ENCODE measurements at places on chromosomes 2 and 18.

GRCh38 chr2:173238831-173239230 is 115.8 kb upstream of the CDCA7 start:
- no peak for DNase-seq
- H3K4me3 ChIP-seq, result no peak overlapping the region
- H3K27ac ChIP-seq, result no peak overlapping the region
- peaks cover 3% of the 10 kb centered on the region for H3K4me1 ChIP-seq
- no peaks in the 10 kb centered on the region for H3K27me3 ChIP-seq
- H3K36me3 ChIP-seq, result 0 out of 2 replicates have a peak, but pooled peaks cover 6% of the 10 kb centered on the region

DNA sequence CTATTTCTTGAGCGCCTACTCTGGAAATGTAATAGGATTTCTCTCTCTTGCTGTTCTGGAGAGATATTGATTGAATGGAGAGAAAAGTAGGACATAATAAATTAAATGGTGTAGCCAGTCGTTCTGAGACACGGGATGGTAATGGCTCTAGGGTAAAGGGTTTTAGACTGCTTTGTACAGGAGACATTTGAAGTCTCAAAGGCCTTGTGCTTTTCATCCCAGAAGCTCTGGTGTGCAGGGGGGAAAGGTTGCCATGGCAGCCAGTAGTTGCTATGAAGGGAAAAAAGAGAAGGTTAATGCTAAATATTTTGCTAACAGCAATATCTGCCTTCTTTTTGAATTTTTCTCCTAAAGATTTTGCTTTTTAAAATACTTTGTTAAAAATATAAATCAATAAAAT is 359.3 kb downstream of the RIT2 start:
- no peaks in the 10 kb centered on the region for H3K4me1 ChIP-seq
- H3K27ac ChIP-seq, result no peak overlapping the region
- H3K27me3 ChIP-seq, result no peaks in the 10 kb centered on the region
- DNase-seq, result no peak
- no peaks in the 10 kb centered on the region for H3K36me3 ChIP-seq

DNA sequence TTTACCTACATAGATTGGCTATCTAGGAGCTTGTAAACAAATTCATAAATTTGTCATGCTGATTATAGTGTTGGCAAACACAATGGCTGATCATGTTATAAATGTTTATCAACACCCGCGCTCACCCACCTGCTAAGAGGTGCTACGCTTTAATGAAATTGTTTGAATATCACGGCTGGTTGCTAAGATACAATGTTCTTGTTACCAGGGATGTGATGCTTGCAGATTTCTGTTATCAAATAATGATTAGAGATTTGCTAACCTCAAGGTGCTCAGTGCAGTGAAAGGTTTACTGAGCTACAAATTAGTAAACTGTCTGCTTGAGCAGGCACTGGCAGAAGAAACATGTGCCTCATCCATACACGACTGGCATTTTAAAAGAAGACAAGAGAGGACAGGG is 160.0 kb upstream of the ZEB2 start:
- no peaks in the 10 kb centered on the region for H3K36me3 ChIP-seq
- H3K27ac ChIP-seq, result no peak overlapping the region
- H3K27me3 ChIP-seq, result no peaks in the 10 kb centered on the region
- H3K4me1 ChIP-seq, result no peaks in the 10 kb centered on the region
- H3K4me3 ChIP-seq, result no peak overlapping the region

DNA sequence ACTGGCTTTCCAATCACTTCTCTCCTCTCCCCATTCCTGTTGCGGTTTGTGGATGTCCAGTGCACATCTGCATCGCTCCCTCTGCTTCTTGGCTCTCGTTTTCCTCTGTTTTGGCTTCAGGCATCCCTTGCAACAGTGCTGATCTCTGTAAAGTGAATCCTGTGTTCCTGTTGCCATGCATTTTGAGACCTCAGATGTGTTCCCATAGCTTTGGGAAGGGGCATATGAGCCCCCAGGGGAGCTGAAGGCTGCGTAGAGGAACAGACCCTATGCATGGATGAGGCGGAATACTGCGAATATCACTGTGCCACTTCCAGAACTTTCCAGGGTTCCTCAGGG is 168.4 kb upstream of the HAAO start:
- H3K27ac ChIP-seq, result no peak overlapping the region
- H3K27me3 ChIP-seq, result peaks cover under 1% of the 10 kb centered on the region
- H3K36me3 ChIP-seq, result no peaks in the 10 kb centered on the region
- peaks cover 24% of the 10 kb centered on the region for H3K4me1 ChIP-seq
- no peak overlapping the region for H3K4me3 ChIP-seq

DNA sequence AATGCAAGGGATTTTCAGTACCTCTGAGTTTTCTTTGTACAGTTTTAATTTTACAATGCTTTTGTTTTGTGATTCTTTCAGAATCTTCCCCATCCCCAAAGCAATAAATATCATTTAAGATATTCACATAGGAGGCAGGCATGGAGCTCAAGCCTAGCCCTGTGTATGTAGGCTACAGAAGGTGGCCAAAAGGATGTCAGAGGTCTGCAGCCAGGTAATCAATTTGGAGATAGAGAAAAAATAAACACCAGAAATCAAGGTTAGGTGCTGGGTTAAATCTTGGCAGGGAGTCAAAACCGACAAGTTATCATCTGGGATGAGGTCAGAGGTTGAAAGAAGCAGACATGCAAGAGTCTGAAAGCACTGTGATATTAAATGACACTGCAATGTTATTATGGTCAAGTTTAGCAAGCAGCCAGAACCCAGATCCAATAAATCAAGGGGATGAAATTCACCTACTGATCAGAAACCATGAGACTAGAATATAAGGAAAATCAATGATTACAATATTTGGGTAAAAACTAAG is 45.1 kb upstream of the LRP1B start:
- DNase-seq, result no peak
- no peak overlapping the region for H3K4me3 ChIP-seq
- no peaks in the 10 kb centered on the region for H3K36me3 ChIP-seq
- H3K4me1 ChIP-seq, result no peaks in the 10 kb centered on the region

- H3K27ac ChIP-seq, result no peak overlapping the region
- H3K36me3 ChIP-seq, result no peaks in the 10 kb centered on the region
- no peak for DNase-seq
Observed at GRCh38 chr18:70384181-70384790, 95.4 kb downstream of the SOCS6 start.

DNA sequence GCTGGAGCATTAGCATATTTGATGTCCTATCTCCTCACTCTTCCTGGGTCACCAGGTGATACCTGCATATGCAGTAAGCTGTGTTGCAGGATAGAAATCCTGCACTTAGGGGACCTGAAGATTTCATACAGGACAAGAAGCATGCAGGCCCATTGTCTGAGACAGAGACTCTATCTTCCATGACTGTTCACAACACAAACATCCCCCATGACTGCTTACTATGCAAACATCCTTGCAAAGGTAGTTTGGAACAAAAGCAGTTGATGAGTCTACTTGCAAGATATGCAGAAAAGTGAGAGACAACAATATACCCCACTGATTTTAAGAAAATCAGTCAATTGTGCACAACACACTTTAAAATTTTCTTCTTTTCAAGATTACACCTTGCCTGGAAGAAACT is 108.6 kb upstream of the ZEB2 start:
- no peaks in the 10 kb centered on the region for H3K27me3 ChIP-seq
- no peaks in the 10 kb centered on the region for H3K36me3 ChIP-seq
- no peak overlapping the region for H3K27ac ChIP-seq

- H3K27me3 ChIP-seq, result no peaks in the 10 kb centered on the region
- peaks cover 17% of the 10 kb centered on the region for H3K4me1 ChIP-seq
- no peak overlapping the region for H3K4me3 ChIP-seq
Observed at GRCh38 chr2:55157474-55157884, 74.6 kb downstream of the CLHC1 start.

GRCh38 chr2:227612546-227613271 is 1.9 kb downstream of the SCYGR3 start:
- no peaks in the 10 kb centered on the region for H3K4me1 ChIP-seq
- no peak overlapping the region for H3K4me3 ChIP-seq
- H3K27ac ChIP-seq, result no peak overlapping the region
- no peaks in the 10 kb centered on the region for H3K36me3 ChIP-seq

DNA sequence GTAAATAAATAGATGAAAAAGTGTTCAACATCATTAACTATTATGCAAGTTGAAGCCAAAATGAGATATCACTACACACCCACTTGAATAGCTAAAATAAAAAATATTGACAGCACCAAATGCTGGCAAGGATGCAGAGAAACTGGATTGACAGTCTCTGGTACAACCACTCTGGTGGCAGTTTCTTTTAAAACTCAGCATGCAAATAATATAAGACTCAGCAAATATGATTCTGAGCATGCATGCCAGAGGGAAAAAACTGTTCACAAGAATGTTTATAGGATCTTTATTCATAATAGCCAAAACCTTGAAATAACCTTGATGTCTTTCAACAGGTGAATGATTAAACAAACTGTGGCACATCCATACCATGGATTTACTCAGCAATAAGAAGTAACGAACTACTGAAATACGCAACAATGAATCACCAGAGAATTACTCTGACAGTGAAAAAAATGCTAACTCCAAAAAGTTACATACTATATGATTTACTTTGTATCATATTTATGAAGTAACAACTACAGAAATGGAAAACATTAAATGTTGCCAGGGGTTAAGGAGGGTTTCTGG is 131.8 kb downstream of the PIGN start:
- no peaks in the 10 kb centered on the region for H3K27me3 ChIP-seq
- no peaks in the 10 kb centered on the region for H3K4me1 ChIP-seq
- H3K27ac ChIP-seq, result no peak overlapping the region
- H3K36me3 ChIP-seq, result no peaks in the 10 kb centered on the region
- H3K4me3 ChIP-seq, result no peak overlapping the region
